GM06990 (cell line): ENCODE measurements at places on chromosomes 11 and 22.

- DNase-seq = no peak
Measured at GRCh38 chr11:70111269-70112016, 33.3 kb downstream of the ANO1 start.

GRCh38 chr22:50148991-50149721 is 21.4 kb upstream of the PANX2 start:
- peak; percentile 69 for DNase-seq

- no peak for DNase-seq
Measured at GRCh38 chr11:88404391-88404790, 66.9 kb upstream of the CTSC start.

DNA sequence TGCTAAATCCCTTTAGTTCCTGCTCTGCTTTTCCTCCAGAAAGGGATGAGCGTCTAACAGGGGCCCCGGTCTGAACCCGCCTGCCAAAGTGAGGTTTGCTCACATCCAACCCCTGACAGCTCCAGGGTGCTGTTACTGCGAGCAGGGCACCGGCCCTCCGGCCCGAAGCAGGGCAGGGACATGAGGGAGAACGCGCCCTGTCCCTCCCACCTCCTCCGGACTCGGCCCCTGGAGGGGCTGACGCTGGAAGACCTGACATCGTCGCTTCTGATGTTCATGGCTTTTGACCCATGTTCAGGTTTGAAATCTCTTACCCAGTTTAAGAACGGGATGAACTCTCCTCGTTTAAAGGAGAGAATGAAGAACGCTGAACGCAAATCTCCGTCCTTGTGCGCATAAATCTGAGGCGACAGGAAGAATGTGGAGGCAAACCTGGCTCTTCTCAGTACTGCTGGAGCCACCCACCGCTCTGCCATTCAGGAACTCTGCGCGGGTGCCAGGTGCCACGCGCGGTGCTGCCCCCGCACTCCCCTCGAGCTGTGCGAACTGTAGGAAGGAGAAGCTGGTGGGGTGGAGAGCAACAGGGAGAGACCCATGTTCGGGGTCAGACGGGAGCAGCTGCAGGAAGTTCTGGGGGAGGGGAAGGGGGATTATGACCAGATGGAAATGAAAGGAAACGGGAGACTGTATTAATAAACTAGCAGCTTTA is 826 bp upstream of the EEF1G start:
- DNase-seq = no peak

DNA sequence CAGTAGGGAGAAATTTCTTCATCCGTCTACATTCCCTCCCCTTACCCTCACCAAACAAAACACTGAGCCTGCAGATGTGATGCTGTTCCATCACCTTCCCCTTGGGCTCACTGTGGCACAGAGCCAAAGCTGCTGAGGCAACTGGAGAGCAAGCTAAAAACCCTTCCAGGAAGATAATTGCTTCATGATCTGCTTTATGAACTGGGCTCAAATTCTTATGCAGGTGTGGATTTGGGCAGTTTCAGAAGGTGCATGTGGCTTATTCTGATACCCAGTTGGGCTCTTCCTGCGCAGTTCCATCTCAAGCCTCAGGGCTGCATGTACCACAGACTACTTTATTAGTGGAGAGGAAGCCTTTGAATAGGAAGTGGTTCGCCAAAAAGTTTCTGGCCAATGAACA is 58.3 kb downstream of the AAMDC start:
- DNase-seq = peak; percentile 9

GRCh38 chr11:60968223-60968622 is 3.3 kb upstream of the CD6 start:
- no peak for DNase-seq

GRCh38 chr11:28657378-28658030 is 549.3 kb downstream of the METTL15 start:
- DNase-seq = no peak

DNA sequence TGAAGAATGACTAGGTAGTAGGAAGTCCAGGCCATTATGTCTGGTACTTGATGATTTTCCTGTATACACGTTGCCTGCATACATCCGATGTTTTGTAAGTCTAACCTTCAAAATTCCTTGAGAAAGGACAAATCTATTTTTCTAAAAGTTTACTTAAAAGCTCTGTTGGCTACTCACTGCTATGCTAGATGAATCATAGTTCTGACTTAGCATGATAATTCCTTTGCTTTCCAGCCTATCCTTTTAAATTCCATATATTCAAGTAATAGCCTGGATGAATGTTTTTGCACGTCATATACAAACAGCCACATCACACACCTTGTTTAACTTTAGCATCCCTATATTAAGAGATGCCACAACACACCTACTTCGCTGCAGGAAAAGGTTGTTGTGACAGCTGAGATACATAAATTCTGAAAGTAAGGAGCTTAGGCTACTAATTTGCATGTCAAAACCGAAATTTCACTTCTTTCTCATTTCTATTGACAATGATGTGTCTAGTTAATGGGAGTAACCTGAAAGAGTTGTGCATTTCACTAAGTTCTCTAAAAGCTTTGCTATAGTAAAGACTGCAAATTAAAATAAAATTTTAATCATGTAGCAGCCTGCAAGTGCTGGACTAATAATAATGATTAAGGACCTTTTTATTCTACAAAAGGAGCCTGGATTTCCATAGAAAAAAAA is 1116.4 kb downstream of the JRKL start:
- DNase-seq = no peak

GRCh38 chr11:105720096-105720495 is 110.2 kb downstream of the GRIA4 start:
- DNase-seq = no peak

DNA sequence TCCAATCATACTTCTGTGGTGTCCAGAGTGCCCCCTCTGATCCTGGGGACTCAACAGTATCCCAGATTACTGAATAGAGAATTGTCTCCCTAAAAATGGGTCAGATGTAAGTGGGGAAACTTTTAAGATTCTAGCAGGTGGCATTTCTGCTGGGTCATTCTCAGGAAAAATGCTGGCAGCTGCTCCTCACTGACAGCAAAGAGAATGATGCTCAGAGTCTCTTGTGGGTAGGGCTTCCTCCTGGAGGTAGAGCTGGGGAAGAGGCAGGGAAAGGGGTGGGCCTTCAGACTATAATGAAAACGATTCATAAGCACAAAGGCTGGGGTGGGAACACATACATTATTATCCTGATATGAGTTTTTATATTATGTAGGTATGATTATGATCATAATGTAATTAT is 647.2 kb downstream of the NELL1 start:
- no peak for DNase-seq

- DNase-seq = no peak
Measured at GRCh38 chr11:34300926-34301295, 56.9 kb downstream of the ABTB2 start.
